Kidney (tissue), 22 donors: ENCODE measurements at places on chromosomes 2 and 18. TPM values are rescaled to one million over a fixed set of nuclear protein-coding genes. Genes with fewer than 3 reads are reported as not detected.

The NAT8 gene
- 94.4 TPM for total RNA-seq

The MAL gene
- 477 TPM for total RNA-seq

The HRH4 gene
- not detected for total RNA-seq

The CNPPD1 gene
- 97.5 TPM for total RNA-seq

The TNFAIP6 gene
- 2.5 TPM for total RNA-seq

The AQP4 gene
- total RNA-seq, result 11.6 TPM

The PROC gene
- 5.9 TPM for total RNA-seq

The SLC23A3 gene
- total RNA-seq, result 2.8 TPM

The CNDP1 gene
- 1.4 TPM for total RNA-seq

The CCDC102B gene
- total RNA-seq, result 6.8 TPM

The SLC38A11 gene
- total RNA-seq, result 20.0 TPM

The ASB18 gene
- total RNA-seq, result not detected

The B3GNT7 gene
- 9.3 TPM for total RNA-seq

The AFF3 gene
- total RNA-seq, result 11.0 TPM

The CLIP4 gene
- total RNA-seq, result 18.1 TPM

The NCKAP1 gene
- total RNA-seq, result 140 TPM

The TMEM247 gene
- total RNA-seq, result not detected

The TSHZ1 gene
- total RNA-seq, result 31.3 TPM

The UGT1A8 gene
- not detected for total RNA-seq

The HIBCH gene
- total RNA-seq, result 35.7 TPM

The DNAJC5G gene
- not detected for total RNA-seq

The C2orf72 gene
- 0.88 TPM for total RNA-seq

The HAUS1 gene
- 18.6 TPM for total RNA-seq

The KHK gene
- 18.7 TPM for total RNA-seq

The ZAP70 gene
- 15.0 TPM for total RNA-seq

The RASGRP3 gene
- 22.6 TPM for total RNA-seq

The ELMOD3 gene
- 15.3 TPM for total RNA-seq

The VWA3B gene
- 0.35 TPM for total RNA-seq

The ANKRD39 gene
- 10.8 TPM for total RNA-seq

The ZC3H6 gene
- total RNA-seq, result 17.1 TPM

The THUMPD2 gene
- total RNA-seq, result 14.1 TPM

The ALPP gene
- total RNA-seq, result not detected

The DAW1 gene
- total RNA-seq, result 1.7 TPM

The COL3A1 gene
- 138 TPM for total RNA-seq

The AOX1 gene
- 38.6 TPM for total RNA-seq

The EFEMP1 gene
- 171 TPM for total RNA-seq

The CPS1 gene
- 6.7 TPM for total RNA-seq

The ANTXR1 gene
- 42.6 TPM for total RNA-seq

The ADCYAP1 gene
- total RNA-seq, result 11.1 TPM

The NETO1 gene
- total RNA-seq, result 1.6 TPM

The NT5DC4 gene
- total RNA-seq, result not detected

The TFPI gene
- 266 TPM for total RNA-seq

The KCNIP3 gene
- total RNA-seq, result 27.6 TPM

The IL1F10 gene
- not detected for total RNA-seq

The TSPYL6 gene
- total RNA-seq, result not detected

The VSNL1 gene
- total RNA-seq, result 0.44 TPM

The LRP2 gene
- total RNA-seq, result 85.4 TPM

The MYO5B gene
- 43.8 TPM for total RNA-seq

The CPO gene
- 0.41 TPM for total RNA-seq

The RUFY4 gene
- 0.69 TPM for total RNA-seq

The KANSL1L gene
- total RNA-seq, result 65.4 TPM

The GKN1 gene
- not detected for total RNA-seq

The GPR75 gene
- total RNA-seq, result 2.4 TPM

The RAPH1 gene
- total RNA-seq, result 90.7 TPM

The DPY30 gene
- 59.2 TPM for total RNA-seq

The POU3F3 gene
- total RNA-seq, result 118 TPM

The SCYGR6 gene
- not detected for total RNA-seq

The LBX2 gene
- total RNA-seq, result 2.5 TPM

The NEU2 gene
- total RNA-seq, result not detected
